ENCODE measurements at places on chromosomes 11 and 22. TPM values are rescaled to one million over a fixed set of nuclear protein-coding genes. Genes with fewer than 3 reads are reported as not detected.

- ATAC-seq: no peak
Observed at GRCh38 chr11:102610200-102610599, 14.9 kb downstream of the MMP20 start.

The ZNF214 gene
- total RNA-seq: 3.0 TPM

- no peak for ATAC-seq
Observed at GRCh38 chr11:126522152-126522551, 166.7 kb downstream of the ST3GAL4 start.

- no peak for ATAC-seq
Observed at GRCh38 chr11:117781627-117782026, 15.4 kb downstream of the DSCAML1 start.

DNA sequence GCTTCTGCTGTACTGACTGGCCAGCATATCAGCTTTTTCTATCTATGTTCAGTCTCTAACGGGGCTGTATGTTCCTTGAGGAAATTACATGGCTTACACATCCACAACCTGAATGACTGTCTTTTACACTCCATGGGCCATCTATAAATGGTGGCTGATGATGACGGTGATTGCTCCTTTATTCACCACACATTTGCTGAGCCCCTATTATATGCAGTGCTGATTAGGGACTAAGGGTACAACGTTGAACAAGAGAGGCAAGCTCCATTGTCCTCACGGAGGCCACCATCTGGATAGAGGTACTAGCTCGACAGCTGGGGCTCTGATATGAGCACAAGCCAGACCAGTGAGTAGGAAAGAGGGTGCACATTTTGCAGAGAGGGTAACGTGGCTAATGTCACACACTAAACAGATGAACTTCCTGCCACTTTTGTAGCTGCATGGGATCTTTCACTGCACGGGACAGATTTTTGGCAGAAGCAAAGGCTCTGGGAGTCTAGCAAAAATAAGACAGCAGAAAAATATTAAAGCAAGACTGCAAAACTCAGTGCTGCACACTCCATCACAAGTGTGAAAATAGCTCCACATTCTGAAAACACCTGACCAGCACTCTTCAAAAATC lies 30.6 kb downstream of the DRD2 start:
- no peak for ATAC-seq

DNA sequence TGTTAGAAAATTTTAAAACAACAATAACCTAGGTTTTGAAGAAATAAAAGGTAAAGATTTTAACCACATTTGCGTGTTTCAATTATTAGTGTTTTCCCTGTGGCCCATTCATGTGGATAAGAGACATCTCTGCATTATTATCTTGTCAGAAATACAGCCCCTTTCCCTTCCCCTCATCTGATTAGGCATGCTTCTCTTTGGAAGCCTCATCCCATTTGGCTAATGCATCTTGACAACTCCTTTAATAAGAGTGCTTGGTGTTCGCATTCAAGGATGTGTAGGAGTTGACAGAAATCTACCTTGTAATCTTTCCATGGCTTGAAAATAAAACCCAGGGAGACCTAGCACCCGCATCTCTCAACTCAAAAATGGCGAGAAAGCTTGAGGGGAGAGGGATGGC lies 635.5 kb downstream of the NTM start:
- ATAC-seq: no peak

DNA sequence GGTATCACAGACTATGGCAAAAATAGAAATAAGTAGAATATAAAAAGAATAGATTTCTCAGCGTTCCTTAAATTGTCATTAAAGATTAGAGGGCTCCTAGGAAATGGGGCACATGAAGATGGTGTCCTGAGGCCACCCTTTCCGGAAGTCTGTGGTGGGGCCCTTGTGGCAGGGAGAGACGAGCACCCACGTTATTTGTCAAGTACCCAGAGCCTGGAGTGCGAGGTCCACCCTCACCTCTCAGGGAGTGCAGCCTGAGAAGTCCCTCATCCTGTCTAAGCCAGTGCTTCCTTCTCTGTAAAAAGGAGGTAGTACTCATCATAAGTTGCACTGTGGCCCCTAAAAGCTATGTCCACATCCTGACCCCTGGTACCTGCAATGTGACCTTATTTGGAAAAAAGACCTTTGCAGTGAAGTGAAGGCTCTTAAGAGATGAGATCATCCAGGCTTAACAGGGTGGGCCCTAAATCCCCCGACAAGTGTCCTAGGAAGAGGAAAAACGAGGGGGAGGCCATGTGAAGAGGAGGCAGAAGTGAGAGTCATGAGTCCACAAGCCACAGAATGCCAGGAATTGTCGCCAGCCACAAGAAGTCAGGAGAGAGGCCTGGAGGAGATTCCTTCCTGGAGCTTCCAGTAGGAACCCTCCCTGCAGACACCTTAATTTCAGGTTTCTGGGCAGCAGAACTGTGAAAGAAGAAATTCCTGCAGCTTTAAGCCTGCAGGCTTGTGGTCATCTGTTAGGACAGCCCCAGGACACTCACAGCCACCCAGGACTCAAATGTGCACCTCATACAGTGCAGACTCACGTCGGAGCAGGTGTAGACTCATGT lies 76.8 kb upstream of the CCND1 start:
- no peak for ATAC-seq

DNA sequence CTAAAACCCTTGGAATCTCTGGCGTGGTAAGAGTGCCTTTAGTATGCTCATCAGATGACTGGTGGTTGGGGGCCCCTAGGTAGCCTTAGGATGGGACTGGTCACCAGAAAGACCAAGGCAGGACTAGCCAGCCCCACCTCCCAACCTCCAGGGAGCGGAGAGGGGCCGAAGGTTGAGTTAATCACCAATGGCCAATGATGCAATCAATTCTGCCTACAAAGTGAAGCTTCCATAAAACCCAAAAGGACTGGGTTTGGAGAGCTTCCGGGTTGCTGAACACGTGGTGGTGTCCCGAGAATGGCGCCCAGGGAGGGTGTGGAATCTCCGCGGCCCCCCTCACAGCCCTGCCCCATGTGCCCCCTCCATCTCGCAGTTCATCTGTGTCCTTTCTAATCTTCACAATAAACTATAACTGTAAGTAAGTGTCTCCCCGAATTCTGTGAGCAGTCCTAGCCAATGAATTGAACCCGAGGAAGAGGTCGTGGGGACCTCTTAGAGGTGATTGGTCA lies 66.4 kb upstream of the SLC22A12 start:
- no peak for ATAC-seq

- ATAC-seq: no peak
Observed at GRCh38 chr11:44285756-44286155, 24.2 kb downstream of the ALX4 start.

The PANX3 gene
- total RNA-seq: not detected

- ATAC-seq: no peak
Observed at GRCh38 chr11:76623171-76623883, 47.2 kb downstream of the LRRC32 start.

DNA sequence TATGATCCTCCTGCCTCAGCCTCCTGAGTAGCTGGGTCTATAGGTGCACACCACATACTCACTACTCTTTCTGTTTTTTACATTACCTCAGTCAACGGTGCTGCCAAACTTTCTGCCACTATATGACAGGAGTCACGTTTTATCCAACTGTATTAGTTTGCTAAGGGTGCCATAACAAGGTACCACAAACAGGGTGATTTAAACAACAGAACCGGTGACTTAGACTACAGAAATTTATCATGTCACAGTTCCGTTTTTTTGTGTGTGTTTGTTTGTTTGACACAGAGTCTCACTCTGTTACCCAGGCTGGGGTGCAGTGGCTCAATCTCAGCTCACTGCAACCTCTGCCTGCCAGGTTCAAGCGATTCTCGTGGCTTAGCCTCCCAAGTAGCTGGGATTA lies 6.3 kb upstream of the SWAP70 start:
- ATAC-seq: no peak

DNA sequence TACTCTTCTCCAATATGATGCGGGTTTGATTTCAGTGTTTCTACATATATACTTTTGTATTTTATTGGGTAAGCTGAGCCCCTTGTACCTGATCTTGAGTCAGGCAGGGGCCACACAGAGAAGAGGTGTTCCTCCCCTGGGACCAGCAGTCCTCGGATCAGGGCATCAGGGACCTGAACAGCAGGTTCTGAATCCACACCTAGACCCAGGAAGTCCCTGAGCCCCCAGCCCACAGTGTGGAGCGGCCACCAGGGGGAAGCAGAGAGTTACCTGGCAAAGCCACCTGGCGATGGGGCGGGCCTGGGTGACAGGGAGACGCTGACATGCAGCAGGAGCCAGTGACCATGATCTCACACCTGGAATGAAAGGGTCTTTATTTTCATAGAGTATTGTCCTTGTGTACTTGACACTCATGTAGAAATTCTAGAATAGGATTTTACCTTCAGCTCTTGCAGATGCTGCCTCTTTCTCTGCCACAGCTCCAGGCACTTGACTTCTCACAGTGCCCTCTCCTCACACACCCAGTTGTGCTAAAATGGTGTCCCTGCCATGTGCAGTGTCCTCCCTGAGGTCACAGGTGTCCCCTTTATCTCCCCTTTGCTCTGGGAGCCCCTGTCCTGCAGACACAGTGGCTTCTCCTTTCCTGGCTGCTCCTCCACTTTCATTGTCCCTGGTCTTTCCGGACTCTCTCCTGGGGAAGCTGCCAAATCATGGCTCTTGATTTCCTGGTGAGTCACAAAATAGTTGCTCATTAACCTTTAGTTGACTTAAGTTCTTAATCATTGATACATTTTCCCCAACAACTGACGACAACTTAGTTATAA lies 48.5 kb downstream of the GGTLC2 start:
- ATAC-seq: no peak

The AQP11 gene
- total RNA-seq: not detected

DNA sequence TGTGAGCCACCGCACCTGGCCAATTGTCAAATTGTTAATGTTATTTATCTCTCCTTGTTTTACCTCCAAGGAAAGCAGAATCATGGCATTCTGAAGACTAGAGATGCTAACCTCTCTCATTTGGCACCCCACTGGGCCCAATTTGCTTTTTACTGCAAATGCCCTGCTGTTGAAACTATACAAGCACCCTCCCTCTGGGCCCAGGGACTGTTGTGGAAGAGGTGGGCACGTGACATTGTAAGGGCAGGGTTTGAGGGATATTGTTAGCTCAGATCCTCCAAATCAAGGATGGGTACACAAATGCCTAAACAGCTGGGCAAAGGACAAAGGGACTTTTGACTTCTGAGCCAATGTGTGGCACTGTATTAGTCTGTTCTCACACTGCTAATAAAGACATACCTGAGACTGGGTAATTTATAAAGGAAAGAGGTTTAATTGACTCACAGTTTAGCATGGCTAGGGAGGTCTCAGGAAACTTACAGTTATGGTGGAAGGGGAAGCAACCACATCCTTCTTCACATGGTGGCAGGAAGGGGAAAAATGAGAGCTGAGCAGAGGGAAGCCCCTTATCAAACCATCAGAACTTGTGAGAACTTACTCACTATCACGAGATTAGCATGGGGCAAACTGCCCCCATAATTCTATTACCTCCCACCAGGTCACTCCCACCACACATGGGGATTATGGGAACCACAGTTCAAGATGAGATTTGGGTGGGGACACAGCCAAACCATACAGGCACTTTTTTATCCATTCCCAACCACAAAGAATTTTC lies 6.5 kb upstream of the ALDH3B2 start:
- ATAC-seq: no peak

DNA sequence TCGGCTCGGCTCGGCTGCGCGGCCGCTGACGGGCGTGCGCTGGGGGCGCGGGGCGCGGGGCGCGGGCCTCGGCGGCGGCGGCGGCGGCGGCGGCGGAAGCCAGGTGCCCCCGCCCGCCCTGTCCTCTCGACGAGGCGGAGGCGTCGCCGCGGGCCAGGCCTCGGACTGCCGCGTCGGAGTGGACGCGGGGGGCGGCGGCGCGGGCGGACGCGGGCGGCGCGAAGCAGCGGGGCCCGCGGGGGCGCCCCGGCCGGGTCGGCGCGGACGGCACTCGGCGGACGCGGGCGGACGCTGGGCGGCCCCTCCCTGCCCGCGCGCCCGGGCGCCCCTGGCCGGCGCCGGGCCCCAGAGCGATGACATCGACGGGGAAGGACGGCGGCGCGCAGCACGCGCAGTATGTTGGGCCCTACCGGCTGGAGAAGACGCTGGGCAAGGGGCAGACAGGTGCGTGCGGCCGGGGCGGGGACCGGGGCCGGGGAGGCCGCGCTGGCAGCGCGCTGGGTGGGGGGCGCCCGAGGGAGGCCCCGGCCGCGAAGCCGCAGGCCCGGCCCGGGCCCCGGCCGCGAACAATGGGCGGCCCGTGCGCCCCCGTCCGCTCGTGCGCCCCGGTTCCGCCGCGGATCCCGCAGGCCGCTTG lies at the start of gene BRSK2:
Gene BRSK2 (plus strand): TSS at position 3 of the 637 bp plus-strand sequence. CDS start 351 bp downstream, at position 354.
- no peak for ATAC-seq

The RIC3 gene
- 22.5 TPM for total RNA-seq

DNA sequence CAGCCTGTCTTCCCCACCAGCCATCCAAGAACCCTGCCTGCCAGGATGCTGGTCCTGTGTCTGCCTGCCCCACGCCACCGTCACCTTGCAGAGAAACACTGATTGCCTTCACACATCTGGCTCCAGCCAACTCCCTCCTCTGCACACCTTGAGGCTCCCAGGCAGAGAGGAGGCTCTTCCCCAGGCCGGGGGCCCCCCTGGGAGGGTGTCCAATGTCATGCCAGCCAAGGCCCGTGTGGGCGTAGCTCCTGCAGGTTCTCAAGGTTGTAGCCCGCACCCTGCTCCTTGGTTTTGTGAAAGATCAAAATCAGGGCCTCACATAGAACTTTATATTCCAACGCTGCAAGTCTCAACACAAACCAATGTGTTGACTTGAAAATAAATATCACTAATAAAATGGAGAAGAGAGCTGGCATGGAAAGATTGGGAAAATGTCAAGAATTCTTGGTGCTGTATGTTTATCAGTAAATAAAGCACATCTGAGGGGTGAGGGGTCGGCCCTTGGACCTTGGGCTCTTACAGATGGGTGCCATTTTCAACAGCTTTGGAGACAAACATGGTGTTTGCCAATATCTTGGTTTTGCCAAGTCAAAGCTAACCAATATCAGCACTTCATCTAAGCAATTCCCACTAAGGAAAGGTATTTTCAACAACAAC lies 6.7 kb upstream of the PPARA start:
- no peak for ATAC-seq

The C11orf86 gene
- not detected for total RNA-seq

GRCh38 chr22:37229012-37229804 lies 14.9 kb downstream of the RAC2 start:
- ATAC-seq: no peak

The TXN2 gene
- total RNA-seq: 60.3 TPM

The DEFB131B gene
- total RNA-seq: not detected

DNA sequence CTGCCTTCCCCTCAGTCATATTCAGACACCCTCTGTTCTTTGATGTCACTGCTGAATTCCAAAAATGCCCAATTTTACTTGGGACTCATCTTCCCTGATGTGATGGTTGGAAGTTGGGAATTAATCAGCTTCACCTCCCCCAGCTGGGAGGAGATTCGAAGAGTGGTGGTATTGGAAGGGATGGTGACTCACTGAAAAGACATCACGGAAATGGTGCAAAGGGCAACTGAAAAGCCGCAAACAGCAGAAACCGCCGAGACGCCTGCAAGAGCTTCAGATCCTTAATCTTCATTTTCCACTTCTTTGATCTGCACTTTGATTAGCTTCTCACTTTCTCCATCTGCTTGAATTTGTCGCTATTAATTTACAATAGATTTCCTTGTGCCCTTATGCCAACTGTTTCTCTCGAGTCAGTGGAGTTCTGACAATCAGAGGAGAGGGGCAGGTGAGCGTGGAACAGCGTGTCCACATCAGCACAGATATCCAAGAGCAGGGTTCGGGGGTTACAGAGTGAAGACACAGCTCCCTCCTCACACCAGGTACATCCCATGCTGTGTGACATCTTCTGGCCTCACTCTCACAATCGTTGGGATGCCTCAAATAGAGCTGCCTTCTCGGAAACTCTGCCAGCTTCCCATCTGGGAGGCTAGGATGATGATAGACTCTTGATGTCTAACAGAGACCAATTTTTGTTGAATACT lies 325.4 kb downstream of the BRD1 start:
- ATAC-seq: no peak

Data from gastroesophageal sphincter (tissue), 4 donors.